Stimulated activated CD4-positive, alpha-beta T cell treated with anti-CD3 and anti-CD28 coated beads, Interleukin-2, amount 100 ng/mL, for 24 hours (primary cell): ENCODE measurements at places on chromosomes 5 and 9.
A peak's percentile ranks its signal among the peaks of the same experiment; 100 is the strongest.

DNA sequence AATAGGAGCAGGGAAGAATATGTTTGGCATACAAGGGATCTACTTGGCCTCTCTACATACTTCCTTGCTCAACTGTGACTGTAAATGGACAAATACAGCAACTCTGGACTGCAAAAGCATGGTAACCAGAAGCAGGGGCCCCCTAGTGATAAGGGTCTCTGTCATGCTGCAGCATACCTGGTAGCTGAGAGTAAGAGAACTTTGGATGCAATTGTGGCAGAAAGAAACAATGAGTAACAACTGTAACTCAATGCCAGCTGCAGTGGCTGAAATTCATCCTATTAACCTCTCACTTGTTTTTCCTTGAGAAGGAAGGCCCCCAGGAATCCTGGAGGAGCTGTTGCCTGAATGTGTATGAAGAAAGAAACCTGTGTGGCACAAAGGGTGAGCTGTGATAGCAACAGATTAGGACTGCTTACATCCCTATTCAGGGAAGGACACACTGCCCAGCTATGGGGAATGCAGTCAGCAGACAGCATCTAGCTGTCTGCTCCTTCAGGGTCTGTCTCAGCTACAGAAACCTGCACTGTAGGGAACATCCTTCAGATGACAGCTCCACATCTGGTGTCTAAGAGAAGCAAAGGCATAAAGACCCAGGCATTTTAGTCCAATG, 468.1 kb upstream of the ACTBL2 start:
- DNase-seq: no peak

GRCh38 chr9:77983320-77983662, 48.3 kb downstream of the GNAQ start:
- DNase-seq: no peak

GRCh38 chr5:124995421-124995820, 249.0 kb upstream of the ZNF608 start:
- no peak for DNase-seq

- DNase-seq: no peak
Measured at GRCh38 chr5:7393921-7394799, 1.8 kb upstream of the ADCY2 start.

DNA sequence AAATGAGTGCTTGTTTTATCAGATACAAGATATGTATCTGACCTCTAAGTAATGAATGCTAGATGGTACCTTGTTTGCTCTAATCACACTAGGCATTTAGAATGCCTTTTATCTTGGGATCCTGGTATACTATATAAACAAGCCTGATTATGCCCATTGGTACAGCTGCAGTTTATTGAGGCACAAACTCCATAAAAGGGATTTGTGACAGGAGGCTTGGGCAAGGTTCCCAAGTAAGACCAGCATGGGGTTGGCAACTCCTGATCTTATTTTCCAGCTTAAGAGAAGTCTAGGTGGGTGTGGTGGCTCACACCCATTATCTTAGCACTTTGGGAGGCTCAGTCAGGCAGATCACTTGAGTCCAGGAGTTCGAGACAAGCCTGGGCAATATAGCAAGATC, 93.9 kb upstream of the DMRT1 start:
- DNase-seq: no peak

DNA sequence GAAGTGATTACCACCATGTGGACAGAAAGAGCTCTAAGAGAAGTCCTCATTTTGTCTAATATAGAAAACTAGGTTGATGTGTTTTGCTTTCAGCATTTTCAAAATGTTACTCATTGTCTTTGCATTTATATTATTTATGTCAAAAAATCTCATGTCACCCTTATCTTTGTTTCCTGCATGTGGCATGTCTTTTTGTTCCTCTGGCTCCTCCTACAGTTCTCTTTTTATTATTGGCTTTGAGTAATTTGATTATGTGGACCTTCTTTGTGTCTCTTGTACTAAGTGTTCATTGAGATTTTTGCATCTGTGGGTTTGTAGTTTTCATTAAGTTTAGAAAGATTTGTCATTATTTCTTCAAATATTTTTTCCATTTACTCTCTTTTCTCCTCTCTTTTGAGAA, 58.8 kb downstream of the GNG10 start:
- DNase-seq: no peak

DNA sequence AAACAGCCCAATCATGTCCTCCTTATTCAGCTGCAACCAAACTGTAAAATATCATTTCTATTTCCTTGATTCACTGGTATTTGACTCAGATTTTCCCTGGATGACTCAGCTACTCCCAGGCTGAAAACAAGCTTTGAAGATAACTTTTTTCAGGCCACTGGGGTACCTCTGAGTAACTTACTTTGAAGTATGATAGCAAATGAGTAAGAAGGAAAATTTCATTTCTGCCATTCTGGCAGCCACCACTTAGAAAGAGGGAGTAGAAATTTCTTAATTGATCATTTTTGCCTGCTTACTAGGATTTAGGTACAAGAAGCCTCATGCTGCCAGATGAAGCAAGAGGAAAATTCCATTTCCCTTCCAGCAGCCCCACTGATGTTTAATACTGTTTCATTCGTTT, 247.4 kb downstream of the PRELID2 start:
- no peak for DNase-seq

- no peak for DNase-seq
Measured at GRCh38 chr5:179167871-179168451, 107.8 kb downstream of the ZNF354C start.

GRCh38 chr5:109324931-109325330, 84.8 kb downstream of the PJA2 start:
- DNase-seq: no peak

GRCh38 chr9:35652829-35653209, 2.1 kb upstream of the SIT1 start:
- no peak for DNase-seq

DNA sequence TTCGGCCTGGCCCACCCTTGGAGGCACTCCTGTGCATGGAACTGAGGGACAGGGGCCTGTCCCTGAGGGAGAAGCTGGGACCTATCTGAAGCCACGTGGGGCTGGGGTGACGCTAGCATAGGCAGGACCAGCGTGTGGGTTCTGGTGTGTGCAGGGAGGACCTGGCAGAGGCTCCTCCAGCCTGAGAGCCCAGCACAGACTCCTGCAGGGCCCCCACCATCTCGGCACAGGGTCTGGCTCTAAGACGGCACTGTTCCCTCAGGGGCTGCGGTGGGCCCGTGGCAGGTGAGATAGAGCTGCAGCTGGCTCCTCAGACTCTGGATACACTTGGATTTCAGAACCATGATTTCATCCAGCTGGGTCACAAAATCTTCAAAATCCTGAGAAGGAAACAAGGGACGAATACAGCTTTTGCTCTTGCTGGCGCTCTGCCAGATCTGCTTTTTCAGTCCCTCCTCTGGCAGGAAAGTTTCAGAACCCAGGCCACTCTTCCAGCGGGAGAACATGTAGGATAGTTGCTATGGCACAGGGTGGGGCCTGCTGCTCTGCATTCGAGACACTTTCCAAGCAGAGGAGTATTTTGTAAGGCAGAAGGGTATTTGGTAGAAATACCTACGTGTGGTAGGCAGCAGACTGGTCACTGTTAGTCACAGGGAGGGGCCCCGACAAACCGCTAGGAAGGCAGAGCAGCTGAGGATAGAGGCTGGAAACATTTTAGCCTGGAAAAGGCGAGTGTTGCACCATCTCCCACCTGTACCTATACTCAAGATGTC, 74.7 kb downstream of the KIF24 start:
- DNase-seq: no peak

- DNase-seq: no peak
Measured at GRCh38 chr5:129460672-129460935, 506 bp downstream of the ADAMTS19 start.

DNA sequence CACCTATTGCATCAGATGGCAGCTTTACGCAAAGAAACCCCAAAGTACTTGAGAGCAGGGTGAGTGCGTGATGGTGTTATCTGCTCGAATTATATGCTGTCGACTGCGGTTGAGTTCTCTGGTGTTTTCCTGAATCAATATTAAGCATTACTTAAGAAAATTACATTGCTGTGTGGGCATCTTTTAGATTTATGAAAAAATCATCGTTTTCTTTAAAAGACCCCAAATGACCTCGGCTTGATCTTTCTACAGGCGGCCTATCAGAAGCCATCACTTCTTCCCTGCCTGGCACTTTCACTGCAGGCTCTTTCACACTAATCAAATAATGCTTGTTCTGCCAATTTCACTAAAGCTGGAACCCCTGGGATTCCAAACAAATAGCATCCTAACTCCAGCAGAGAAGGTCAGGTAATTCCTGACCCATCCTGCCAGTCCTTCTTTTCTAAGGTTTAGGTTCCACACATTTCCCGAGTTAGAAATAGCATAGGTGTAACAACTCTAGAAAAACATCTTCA, 1.7 kb downstream of the UBE2QL1 start:
- DNase-seq: no peak

GRCh38 chr9:35353731-35354365, 136.1 kb upstream of the RUSC2 start:
- no peak for DNase-seq

DNA sequence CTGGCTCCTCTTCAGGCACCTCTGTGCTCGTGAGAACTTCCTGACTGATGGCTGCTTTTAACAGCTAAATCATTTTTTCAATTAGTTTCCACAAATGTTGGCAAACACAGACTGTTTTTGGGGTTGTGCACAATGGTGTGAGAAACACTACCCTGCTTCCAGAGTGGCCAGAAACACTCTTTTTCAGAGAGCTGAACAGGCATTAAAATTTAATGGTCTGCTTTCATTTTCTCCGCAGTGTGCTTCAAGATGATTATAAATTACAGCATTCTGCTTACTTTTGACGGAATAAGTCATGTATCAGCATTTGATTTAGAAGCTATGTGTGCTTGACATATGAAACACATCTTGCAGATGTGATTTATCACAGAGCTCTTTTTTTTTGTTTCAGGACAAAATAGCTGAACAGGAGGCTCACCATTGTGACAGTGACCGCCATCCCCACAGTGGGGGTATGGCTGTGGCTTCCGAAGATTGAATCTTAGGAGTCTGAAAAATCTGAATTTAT, 454.5 kb upstream of the ZNF608 start:
- no peak for DNase-seq

GRCh38 chr5:54742417-54742891, 224.9 kb downstream of the SNX18 start:
- DNase-seq: no peak

- DNase-seq: no peak
Measured at GRCh38 chr9:3308609-3309008, 217.2 kb downstream of the RFX3 start.

GRCh38 chr9:120914953-120915352, 11.6 kb downstream of the TRAF1 start:
- DNase-seq: no peak

GRCh38 chr5:88487066-88487465, 218.4 kb upstream of the TMEM161B start:
- DNase-seq: no peak

DNA sequence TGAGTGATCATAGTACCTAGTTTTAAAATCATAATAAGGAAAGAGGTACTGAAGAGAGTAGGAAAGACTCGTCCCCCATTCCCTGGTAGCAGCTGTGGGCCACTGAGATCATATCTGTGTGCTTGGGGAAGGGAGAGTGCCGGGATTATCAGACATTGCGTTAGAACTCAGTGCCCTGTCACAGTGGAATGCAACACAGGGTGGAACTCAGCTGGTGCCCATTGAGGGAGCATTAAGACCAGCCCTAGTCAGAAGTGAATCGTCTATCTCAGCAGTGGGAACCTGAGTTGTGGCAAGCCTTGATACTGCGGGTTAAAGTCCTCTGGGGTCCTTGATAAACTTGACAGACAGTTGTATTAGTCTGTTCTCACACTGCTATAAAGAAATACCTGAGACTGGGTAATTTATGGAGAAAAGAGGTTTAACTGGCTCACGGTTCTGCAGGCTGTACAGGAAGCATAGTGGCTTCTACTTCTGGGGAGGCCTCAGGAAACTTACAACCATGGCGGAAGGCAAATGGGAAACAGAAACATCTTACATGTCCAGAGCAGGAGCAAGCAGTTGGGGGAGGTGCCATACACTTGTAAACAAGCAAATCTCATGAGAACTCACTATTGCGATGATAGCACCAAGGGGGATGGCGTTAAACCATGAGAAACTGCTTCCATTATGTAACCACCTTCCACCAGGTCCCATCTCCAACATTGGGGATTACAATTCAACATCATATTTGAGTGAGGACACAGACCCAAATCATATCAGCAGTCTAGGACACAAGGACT, 33.1 kb downstream of the NDUFAF2 start:
- DNase-seq: no peak

- no peak for DNase-seq
Measured at GRCh38 chr9:36135741-36136271, 727 bp upstream of the GLIPR2 start.

DNA sequence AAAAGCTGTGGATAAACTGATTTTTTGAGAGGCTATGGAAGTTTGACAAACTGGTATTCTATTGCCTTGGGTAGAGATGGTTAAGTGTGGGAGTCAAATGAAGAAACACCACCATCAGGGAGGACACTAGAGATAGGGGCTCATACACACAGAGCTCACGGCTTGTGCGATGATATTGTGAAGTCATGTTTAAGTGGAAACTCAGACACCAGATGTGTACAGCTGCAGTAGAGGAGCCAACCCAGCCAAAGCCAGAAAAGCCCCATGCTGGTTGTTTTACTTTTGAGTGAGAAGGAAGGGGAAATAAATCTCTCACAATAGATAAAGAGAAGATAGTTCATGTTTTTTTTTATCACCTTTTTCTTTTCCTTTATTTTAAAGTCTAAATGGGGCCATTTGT, 377.7 kb downstream of the DMRT2 start:
- no peak for DNase-seq

DNA sequence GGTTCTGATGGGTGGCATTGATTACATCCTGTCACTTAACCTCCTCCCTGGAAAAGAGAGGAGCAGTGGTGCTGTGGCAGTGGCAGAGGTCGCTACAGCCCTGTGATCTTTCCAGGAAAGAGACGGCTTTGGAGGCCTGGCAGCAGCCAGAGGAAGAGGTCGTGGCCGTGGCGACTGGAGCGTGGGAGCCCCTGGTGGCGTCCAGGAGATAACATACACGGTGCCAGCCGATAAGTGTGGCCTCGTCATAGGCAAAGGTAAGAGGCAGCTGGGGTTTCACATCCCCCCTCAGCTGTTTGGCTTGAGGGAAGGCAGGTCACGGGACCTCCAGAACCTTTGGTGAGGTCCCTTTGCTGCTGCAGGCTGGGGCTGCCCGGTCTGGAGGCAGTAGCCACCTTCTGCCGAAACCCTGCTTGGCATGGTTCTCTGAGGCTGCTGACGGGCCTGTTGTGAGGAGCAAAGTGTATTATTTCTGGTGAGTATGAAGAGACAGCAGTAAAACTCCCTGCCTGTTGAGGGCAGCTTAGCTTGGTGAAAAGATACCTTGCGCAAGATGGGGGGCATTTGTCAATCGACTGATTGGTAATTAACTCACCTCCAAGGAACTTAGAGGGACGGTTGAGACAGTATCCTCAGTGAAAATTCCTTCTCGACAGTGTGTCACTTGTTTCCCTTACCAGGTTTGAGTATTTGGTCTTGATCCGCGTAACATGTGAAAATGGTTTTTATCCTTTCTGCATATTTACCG, 38.0 kb upstream of the PRDM12 start:
- no peak for DNase-seq

GRCh38 chr9:38359297-38359653, 33.2 kb upstream of the ALDH1B1 start:
- no peak for DNase-seq

- no peak for DNase-seq
Measured at GRCh38 chr9:2231829-2232228, 216.7 kb downstream of the SMARCA2 start.

GRCh38 chr5:172361566-172362238, 78.1 kb upstream of the UBTD2 start:
- DNase-seq: peak; percentile 30
